ENCODE measurements at places on chromosomes 12 and 14.

DNA sequence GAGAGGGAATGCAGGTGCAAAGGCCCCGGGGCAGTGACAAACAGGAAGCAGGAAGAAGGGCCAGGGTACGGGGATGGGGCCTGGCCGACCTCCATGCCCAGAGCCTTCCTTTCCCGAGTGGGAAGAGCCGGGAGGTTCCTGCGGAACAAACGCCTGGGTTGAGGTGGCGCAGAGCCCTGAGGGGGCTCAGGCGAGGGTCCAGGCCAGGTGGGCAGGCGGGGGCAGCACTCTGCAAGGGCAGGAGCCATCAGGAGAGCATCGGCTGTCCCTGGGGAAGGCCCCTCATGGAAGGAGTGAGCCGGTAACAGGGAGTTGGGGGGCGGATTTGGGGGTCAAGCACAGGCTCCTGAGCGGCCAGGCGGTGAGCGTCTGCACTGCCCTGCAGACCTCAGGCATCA, 18.1 kb upstream of the FBRSL1 start:
- DNase-seq: no peak

DNA sequence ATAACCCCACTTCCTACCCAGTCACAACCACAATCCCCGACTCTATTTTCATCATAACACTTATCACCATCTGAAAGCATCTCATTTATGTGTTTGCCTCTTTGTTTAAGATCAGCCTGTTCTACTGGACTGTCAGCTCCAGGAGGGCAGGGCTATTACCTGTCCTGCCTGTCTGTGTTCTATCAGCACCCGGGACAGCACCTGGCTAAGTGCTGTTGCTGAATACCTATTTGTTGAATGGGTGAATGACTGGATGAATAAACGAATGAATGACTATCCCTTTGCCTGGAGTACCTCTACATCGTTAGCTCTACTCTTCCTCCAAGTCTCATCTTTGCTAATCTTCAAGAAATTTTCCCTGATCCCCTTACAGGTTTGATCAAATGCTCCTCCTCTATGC, 69.0 kb downstream of the WSCD2 start:
- DNase-seq: no peak

DNA sequence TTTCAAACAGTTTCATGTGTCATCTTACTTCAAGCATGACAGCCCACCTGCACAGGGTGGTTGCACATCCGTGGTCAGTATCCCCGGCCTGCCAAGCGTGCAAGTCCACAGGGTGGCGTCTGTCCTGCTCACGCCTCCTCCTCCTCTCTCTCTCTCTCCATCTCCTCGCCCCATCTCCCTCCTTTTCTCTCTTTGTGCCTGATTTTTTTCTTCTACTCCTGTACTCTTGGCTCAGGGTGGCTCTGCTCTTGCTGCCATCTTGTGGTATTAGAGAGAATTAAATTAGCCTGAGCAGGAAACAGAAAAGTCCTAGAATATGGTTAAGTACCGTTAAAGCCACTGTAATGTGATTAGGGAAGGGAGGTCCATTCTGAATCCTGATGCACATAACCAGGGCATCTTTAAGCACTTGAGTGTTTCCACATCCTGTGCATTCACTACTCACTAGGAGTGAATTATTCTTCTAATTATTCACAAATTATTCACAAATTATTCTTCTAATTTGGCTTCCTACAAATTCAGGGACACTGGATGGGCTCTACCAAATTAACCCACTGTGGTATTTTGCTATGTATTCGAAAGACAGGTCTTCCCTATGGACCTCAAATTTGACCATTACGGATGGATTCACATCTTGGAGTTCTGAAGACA, 25.5 kb upstream of the DTX1 start:
- DNase-seq: no peak

GRCh38 chr12:91127306-91127705, 16.0 kb upstream of the LUM start:
- no peak for DNase-seq

DNA sequence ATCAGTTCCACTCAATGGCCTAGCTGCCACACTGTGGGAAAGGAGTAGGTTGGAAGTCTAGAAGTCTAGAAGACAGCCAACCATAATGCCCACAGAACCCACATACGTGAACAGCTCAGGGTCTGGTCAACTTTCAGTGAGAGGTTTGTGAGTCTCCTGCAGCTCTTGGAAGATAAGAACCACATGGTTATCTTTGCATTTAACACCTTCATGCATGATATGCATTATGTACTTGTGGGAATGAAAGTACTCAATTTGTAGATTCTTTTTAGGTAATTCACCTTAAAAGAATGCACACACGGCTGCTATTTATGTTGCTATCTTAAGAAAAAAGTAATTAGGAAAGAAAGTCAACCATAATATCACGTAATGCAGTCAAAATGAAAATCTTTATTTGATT, 126.7 kb downstream of the ESRRB start:
- no peak for DNase-seq

GRCh38 chr14:43019826-43020225, 1413.2 kb downstream of the LRFN5 start:
- no peak for DNase-seq

DNA sequence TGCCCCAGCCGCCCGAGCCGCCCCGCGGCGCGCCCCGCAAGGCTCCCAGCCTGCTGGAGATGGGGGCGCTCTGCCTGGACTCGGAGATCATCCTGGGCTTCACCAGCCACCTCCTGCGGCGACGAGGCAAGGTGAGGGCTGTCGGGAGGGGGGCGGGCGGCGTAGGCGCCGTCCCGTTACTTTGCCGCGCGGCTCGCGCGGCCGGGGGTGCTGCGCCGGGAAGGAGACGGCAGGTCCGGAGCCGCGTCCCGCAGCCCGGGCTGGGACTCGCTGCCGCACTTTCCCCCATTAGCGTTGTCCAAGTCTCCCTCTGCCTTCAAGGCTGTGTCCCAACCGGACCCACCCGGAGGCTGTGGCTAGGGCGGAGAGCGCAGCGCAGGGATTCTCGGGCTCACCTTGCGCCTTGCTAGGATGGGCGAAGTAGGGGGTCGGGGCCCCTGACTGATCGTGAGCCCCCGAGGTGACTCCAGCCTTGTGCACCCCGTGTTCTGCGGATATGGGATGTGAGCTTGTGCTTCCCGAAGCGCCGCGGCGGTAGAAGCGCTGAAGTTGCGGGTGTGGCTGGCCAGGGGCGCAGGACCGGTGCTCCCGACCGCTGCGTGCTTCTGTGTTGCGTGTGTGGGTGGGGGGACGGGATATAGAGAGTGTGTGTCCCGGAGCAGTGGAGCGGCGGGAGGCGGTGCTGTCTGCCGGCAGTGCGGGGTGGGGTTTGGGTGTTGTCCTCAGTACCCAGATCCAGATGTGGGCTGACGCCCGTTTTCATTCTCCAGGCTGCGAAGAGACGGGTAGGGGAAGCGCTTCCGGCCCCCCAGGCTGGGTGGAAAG, 1.7 kb upstream of the KIF26A start:
- DNase-seq: no peak

Data from NCI-H187 (cell line).